ENCODE measurements at places on chromosomes 3 and 15.

DNA sequence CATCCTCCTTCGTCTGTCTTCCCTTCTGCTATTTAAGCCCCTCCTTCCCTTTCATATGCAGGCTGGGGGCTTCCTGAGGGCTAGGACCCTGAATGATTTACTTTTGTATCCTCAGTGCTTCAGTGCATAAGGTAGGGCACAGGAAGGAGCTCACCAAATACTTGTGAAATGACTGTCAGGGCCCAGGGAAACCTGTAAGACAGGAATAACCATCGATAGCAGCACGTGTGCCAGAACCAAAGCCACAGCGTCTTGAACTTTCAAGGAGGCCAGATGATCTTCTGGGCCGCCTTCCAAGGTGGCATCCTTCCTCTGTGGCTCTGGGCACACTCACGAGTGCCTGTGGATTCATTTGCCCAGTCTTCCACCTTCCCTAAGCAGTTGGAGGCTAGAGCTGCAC is 3.9 kb downstream of the TMED3 start:
- DNase-seq = no peak

GRCh38 chr3:116148881-116149851 is 296.1 kb downstream of the LSAMP start:
- no peak for DNase-seq

DNA sequence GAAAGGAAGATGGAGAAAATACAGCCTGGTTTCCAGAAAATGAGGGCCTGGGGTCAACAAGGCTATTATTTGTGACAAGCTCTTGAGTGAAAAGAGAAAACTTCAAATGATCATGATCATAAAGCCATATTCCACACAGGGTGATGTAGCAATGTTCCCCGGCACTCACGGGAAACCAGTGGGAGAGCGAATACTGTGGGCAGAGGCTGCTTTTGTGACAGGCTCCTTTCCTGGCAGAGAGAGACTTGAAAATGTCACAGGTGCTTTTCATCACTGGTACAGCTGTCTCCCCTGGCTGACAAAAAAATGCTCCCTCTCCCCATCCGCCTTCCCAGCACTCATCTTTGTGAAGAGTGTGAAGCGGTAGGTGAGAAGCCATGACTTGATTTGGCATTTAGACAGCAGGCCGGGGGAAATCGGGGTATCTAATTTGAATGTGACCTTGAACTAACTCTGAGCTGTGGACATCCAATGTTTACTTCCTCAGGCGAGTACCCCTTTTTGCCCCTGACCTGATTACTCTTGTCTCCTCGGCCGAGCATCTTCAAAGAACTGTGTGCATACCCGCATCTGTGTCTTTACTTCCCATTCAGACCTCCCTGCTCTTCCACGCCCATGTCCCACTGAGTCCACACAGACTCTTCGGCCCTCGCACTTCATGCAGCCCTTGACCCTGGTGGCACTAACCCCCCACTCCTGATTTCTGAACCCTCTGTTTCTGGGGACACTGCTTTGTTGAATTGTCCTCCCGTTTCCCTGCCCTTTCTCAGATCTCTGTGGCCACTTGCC is 23.2 kb downstream of the CA12 start:
- DNase-seq = no peak

- no peak for DNase-seq
Observed at GRCh38 chr15:38991701-38992100, 427.1 kb upstream of the RASGRP1 start.

- no peak for DNase-seq
Observed at GRCh38 chr15:69017978-69018377, 3.5 kb downstream of the NOX5 start.

- peak; percentile 61 for DNase-seq
Observed at GRCh38 chr3:46848271-46849044, 14.8 kb downstream of the MYL3 start.

GRCh38 chr3:79038057-79038456 is 729.7 kb downstream of the ROBO1 start:
- no peak for DNase-seq

DNA sequence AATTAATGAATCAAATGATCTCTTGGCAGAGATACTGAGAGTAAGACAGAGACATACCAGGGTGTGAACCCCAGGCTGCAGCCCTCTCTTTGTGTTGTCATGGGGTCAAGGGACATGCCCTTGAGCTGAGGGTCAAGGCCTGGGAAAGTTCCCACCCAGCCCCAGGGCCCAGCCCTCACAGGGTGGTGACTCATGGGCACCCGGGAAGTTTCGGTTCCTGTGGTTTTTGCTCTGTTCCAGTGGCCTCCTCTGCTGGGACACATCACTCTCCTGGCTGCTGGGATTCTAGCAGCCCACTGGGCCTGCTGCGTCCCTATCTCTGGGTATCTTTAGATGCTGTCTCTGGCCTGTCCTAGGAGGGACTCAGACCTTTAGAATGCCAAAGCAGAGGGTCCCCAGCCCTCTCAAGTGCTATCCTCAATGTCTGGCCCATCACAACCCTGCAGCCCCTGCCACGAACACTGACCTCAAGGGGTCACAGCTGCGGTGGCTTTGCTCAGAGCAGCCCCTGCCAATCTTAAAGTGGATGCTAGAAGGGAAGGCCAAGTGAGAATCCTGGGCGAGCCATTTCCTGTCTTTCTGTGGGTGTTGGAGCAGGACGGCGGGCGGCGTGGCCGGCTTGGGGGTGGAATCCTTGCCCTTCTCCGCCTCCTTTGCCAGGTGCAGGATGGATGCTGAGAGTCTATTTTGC is 148.4 kb upstream of the TLE3 start:
- no peak for DNase-seq

DNA sequence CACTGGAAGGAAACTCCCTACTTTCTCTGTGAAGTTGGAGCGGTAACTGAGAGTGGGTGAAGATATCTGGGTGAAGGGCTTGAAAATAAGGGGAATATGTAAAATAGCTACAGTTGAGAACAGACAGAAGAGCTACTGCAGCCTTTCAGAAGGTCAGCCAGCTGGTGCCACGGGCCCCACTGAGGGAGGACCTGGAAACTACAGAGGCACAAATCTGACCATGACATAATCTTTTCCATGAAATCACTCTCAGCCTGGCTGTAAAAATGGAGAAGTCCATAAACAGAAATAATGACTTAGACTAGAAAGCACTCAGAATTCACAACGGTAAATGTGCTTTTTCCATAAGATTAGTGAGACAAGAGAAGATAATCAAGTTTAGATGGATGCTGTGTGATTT is 46.4 kb downstream of the ST3GAL6 start:
- DNase-seq = no peak

- no peak for DNase-seq
Observed at GRCh38 chr3:113273604-113274378, 62.4 kb downstream of the BOC start.

DNA sequence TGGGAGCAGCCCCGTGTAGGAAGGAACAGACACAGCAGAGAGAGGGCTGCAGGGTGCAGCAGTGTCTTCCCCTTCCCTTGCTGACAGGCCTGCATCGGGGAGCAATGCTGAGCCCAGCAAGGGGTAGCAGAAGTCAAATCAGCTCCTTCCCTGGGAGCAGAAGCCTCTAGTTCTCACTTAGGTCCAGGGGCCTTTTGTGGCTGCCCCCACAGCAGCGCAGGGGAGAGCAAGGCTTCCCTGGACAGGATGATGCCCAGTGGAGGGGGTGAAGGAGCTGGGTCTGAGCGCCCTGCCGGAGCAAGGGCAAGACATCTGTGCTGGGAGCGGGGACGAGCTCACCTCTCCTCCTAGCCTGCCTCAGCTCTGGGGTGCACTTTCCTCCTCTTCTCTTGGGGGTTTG is 827 bp downstream of the PLCB2 start:
- DNase-seq = no peak

DNA sequence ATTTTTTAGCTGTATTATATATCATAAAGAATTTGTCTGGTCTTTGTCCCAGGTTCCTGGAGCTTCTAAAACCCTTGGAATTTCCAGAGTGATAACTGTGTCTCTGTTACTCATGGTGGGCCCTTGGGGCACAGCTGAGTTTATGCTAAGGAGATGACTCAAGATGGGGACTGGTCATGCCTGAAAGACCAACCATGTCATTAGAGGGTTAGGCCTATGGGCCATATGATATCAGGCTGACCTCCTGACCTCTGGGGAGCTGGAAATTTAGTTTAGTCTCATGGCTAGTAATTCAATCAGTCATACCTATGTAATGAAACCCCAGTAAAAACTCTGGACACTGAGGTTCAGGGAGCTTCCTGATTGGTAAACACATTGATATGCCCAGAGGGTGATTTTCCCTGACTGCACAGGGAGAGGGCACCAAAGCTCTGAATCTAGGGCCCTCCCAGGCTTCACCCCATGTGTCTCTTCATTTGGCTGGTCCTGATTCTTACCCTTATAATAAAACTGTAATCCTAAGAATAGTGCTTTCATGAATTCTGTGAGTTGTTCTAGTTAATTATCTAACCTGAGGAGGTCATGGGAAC is 69.6 kb downstream of the EEFSEC start:
- DNase-seq = no peak

DNA sequence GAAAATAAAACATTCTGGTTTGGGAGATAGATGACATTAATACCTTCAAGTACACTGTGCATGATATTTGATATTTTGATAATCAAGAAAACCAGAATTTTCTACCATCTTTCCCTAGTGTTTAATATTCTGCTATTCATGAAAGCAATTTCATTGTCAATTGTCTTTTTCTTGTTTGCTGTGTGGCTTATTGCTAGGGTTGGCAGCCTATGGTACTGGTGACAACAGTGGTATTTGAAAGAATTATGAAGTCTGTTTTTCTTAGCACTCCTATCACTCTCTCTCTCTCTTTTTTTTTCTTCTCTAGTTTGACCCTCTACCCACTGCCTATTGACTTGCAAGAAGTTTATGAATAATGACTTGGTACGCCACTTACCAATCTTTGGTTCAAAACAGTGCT is 15.4 kb downstream of the RNF13 start:
- no peak for DNase-seq

- no peak for DNase-seq
Observed at GRCh38 chr3:72657666-72658065, 190.6 kb downstream of the SHQ1 start.

DNA sequence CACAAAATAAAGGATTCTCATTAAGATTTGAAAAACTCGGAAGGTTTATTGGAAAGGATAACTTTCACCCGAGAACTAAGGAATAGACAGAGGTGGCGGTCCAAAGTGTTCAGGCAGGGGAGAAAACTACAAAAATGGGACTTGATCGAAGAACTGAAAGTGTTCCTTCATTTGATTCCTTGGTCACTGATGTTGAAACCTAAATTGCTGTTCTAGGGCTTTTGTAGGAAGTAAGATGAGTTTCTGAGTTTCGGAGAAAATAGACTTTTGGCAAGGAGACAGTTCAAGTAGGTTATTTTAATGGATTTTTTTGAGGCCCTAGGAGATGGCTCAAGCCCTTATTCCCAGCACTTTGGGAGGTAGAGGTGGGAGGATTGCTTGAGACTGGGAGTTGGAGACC is 1.4 kb downstream of the TRIP4 start:
- no peak for DNase-seq

GRCh38 chr3:38949994-38950393 is 101.8 kb downstream of the SCN11A start:
- no peak for DNase-seq

GRCh38 chr15:62068071-62068809 is 1.5 kb downstream of the C2CD4A start:
- no peak for DNase-seq

GRCh38 chr3:155312781-155313180 is 19.3 kb upstream of the STRIT1 start:
- DNase-seq = no peak

DNA sequence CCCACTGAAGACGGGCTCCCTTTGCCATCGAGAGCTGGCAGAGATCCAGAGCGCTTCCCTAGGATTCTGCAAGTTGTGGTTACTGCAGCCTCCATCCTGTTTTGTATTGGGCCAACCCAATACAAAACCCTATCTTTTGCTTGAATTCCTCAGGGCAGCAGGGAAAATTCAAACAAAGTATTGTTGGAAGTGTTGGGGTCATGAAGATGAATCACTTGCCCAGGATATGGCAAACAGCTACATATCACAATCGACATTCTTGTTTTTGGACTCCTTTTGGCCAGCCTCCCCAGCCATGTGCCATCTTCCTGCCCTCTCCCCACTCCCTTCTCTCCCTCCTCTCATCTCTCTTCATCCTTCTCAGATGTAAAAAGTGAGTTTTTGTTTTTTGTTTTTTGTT is 100.0 kb upstream of the TRIM42 start:
- DNase-seq = no peak

- DNase-seq = no peak
Observed at GRCh38 chr15:73832657-73833056, 40.7 kb upstream of the TBC1D21 start.

GRCh38 chr15:72168131-72168807 is 29.3 kb downstream of the GRAMD2A start:
- no peak for DNase-seq

- DNase-seq = no peak
Observed at GRCh38 chr3:77526573-77527113, 486.7 kb downstream of the ROBO2 start.

DNA sequence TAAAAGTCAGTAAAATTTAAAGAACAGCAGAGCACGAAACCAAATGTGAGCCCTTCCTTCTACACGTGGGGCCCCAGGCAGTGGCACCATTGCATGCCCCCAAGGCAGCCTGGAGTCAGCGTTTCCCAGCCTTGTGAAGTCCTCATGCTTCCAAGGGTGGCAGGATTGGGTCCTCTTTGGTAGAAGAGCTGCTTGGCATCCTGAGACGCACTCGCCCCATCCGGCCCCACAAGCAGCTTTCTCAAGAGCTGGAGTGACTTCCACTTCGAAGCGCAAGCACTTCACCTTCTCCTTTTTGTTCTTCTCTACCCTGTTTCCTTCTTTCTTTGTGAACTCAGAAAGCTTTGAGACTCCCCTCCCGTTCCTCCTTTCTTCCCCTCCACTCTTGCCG is 34.7 kb downstream of the ZNF710 start:
- DNase-seq = no peak

GRCh38 chr3:136584728-136585127 is 167.4 kb downstream of the STAG1 start:
- DNase-seq = no peak
